ENCODE measurements at places on chromosomes 2 and 18.

- no peak for DNase-seq
Observed at GRCh38 chr2:199469514-199470360, 12.0 kb upstream of the SATB2 start.

- DNase-seq: no peak
Observed at GRCh38 chr18:79545736-79546171, 133.8 kb upstream of the CTDP1 start.

- DNase-seq: no peak
Observed at GRCh38 chr2:111951486-111951885, 53.1 kb downstream of the MERTK start.

GRCh38 chr18:23365602-23366001, 87.5 kb upstream of the RIOK3 start:
- DNase-seq: no peak

DNA sequence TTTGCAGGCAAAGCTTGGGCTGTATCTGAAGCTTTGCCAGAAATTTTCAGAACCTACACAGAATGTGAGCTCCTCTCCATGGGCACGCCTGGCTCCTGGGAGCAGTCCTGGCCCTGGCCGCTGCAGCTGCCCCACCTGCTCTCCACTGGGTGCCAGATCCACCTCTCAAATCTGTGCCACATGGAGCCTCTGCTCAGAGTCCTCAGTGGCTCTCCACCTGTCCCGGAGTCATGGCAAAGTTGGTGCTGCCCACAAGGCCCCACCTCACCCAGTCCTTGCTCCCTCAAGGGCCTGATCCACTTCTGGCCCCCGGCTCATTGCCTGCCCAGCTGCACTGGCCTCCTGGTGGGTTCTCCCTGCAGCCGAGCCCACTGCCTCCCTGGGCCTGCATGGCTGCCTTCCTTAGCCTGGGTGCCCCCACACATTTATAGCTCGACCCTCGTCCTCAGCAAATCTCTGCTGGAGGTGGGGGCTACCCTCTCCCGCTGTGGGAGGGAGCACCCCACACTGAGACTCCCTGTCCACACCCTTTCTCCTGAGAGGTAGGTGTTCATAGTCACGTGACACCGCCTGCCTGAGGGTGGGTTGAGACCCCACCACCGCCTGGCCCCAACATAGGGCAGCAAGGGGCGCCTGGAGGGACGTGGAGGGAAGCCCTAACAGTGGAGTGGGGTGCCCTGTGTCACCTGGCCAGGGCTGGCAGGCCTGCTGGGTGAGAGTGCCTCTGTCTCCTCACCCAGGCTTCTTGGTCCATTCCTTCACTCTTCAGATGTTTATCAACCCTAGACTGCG, 224.1 kb downstream of the SH3RF3 start:
- DNase-seq: no peak

- DNase-seq: no peak
Observed at GRCh38 chr18:22347606-22348511, 69.9 kb downstream of the CTAGE1 start.

DNA sequence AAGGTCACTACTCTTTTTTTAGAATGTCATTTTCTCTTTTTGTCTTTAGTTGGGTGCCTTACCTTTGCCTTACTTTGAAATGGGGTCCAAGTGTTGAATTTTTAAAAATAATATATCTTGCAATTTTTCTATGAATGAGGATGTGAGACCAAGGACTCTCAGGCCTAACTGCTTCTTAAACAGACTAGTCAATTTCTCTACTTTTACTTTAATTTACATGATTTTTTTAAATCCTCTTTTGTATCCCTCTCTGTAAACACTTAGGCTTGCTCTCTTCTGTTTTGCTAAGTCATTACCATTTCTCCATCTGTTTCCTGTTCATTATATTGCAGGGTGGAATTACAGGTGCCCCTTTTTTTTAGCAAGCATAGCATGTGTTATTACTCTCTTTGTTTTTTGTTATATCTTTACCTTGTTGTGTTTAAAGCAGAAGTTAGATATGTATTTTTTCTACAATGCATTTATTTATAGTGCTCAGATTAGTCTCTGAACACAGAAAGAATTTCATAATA, 261.8 kb downstream of the SPAG16 start:
- no peak for DNase-seq

- no peak for DNase-seq
Observed at GRCh38 chr2:224072541-224073188, 33.6 kb upstream of the SERPINE2 start.

DNA sequence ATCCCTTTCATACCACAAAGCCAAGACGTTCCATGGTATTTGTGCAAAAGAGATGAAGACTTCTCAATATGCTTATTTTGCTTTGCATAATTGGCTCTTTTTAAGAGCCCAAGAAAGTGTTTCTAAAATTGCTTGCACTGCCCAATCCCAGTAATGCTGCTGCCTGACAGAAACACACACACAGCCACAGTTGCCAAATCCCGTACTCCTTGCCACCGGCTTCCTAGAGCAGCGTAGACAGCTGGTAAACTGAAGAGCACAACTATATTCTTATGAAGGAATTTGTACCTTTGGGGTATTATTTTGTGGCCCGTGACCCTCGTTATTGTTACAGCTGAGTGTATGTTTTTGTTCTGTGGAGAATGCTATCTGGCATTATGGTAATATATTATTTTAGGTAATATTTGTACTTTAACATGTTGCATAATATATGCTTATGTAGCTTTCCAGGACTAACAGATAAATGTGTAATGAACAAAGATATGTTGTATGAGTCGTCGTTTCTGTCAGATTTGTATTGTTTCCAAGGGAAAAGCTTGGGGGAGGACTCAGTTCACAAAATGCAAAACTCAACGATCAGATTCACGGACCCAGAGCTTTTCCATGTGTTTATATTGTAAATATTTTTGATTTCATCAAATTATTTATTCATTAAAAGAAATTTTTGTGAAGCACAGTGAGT, 202.9 kb upstream of the RAB12 start:
- DNase-seq: no peak

GRCh38 chr2:191845248-191845715, 1.6 kb downstream of the CAVIN2 start:
- no peak for DNase-seq

DNA sequence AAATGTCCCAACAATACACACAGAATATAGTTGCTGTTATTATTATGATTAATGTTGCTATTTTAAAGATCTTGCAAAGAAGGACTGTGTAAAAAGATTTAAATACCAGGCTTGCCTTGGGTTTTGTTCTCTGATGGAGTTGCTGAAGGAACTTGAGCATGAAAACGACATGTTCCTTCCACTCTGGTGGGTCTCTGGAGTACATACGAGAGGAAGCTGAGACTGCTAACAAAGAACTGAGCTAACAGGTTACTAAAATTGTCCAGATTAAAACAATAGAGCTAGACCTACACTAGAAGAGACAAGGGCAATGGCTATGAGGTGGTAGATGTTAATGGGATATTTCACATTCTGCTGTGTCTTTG, 612.2 kb downstream of the TSN start:
- DNase-seq: no peak

DNA sequence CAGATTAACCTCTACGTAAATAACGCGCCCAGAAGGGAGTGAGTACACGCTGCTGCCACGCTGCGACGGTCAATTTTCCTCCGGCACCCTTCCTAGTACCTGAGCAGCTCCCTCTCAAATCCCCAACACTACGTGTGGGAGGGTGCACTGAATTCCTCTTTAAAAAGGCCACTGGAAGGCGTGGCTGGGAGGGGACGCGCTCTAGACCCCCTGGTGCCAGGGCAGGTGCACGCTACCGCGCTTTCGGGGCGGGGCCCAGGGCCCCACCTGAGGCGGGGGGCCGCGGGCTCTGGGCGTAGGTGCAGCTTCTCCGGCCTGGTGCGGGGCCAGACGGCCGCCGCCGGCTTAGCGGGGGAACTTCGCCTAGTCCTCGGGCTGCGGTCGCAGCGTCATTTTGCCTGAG, 668 bp upstream of the ANKRD12 start:
- no peak for DNase-seq

DNA sequence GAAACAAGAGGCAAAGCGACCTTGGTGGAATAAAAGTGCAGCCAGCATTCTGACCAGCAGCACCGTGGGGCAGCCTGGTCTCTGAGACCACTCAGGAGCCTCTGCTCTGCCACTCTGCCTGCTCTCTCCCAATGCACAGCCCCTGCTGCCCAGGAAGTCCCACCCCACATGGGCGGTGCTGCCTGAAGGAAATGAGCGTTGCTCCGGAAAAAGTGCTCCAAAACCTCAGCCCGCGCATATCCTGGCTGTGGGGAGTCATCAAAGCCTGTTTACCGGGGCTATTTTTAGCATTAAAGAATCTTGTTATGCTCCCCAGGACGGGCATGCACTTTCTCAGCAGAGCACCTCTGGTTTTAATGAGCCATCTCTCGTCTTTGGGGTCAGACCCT, 54.5 kb downstream of the EPAS1 start:
- DNase-seq: no peak
